ENCODE measurements at places on chromosomes 4 and X.

GRCh38 chr4:55385201-55385649 is 10.5 kb upstream of the TMEM165 start:
- DNase-seq, result no peak

GRCh38 chr4:102217775-102218355 is 127.4 kb downstream of the SLC39A8 start:
- DNase-seq, result no peak

- DNase-seq, result no peak
Measured at GRCh38 chr4:122612540-122612939, 8.3 kb downstream of the IL21 start.

DNA sequence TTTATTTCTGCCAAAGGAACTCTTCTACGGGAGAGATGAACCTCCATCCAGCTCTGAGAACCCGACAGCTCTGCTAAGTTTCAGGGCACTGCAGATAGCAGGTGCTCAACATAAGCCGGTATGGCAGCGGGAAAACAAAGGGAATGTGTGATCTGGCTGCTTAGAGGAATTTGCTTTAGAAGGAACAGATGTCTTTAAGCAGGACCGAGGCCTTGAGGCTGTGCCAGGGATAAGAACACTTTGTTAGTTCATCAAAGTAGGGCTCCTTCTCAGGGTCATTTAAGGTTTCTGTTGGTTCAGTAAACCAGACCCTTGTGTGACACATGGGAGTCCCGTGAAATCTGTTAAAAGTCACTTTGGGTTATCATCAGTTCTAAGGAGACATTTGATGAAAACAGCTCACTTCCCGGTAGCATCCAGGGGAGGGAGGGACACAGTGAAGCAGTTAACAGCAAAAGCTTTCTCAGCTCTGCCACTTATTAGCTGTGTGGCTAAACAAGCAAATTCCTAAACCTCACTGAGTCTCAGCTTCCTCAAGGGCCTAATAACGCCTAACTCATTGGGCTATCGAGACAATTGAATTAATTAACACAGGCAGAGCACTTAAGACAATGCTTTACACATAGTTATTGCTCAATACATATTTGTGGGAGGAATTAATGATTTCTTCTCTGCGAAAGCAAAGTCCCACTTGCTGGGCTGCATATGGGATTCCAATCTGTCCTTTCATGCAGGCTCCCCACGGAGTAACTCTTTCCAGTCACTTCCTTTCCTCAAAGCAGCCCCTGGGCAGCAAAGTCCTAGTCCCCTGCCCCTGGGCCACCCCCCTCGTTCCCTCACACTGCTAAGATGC is 2.9 kb upstream of the FTSJ1 start:
- no peak for DNase-seq

GRCh38 chr4:175716961-175717360 is 95.1 kb downstream of the GPM6A start:
- DNase-seq, result no peak

All from activated CD4-positive, alpha-beta T cell treated with anti-CD3 and anti-CD28 coated beads, Interleukin-2, Interleukin-4, amounts not matched to agents 100 ng/mL and 50 ng/mL, durations not matched to agents 16 hours and 8 hours (primary cell).